ENCODE measurements at places on chromosomes 12 and 14. TPM values are rescaled to one million over a fixed set of nuclear protein-coding genes. Genes with fewer than 3 reads are reported as not detected.

The KSR2 gene
- not detected for total RNA-seq

The TAPBPL gene
- total RNA-seq, result 1.8 TPM

The KRT82 gene
- not detected for total RNA-seq

The SIX6 gene
- not detected for total RNA-seq

The SYT10 gene
- not detected for total RNA-seq

The ZNF839 gene
- 9.7 TPM for total RNA-seq

The IKBIP gene
- total RNA-seq, result 4.2 TPM

The TOMM20L gene
- total RNA-seq, result not detected

The SIRT4 gene
- total RNA-seq, result 1.3 TPM

The AICDA gene
- not detected for total RNA-seq

The HOXC12 gene
- total RNA-seq, result not detected

The TEX52 gene
- not detected for total RNA-seq

The SERPINA5 gene
- total RNA-seq, result not detected

The GALC gene
- total RNA-seq, result 12.6 TPM

The AMDHD1 gene
- total RNA-seq, result not detected

The TGFB3 gene
- total RNA-seq, result 1.3 TPM

The GLS2 gene
- total RNA-seq, result 6.1 TPM

The CCDC198 gene
- total RNA-seq, result not detected

DNA sequence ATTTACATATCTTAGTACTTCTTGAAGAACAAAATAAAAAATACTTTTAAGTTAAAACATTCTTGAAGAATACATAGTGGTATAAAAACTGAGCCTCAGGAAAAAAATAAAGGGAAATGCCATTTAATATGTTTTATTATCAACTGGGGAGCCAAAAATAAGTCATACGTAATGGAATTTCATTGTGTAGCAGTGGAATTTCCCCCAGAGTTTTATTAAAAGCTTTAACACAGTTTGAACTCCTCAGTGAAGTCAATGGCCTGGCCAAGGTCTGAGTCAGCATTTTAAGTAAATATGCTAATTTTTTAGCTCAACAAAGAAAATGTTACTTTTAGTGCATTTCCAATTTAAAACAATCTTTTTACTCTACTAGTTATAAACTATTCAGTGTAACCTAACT is 350.1 kb upstream of the ATP2B1 start:
- peak; percentile 51 for DNase-seq

GRCh38 chr14:99325591-99325990 is 53.6 kb upstream of the BCL11B start:
- DNase-seq, result no peak

- DNase-seq, result no peak
These were observed at the start of gene TBC1D30 for GRCh38 chr12:64824500-64825142. TSS of gene TBC1D30 (plus strand) at chr12:64824647. CDS start at chr12:64824880, 233 bp downstream.

DNA sequence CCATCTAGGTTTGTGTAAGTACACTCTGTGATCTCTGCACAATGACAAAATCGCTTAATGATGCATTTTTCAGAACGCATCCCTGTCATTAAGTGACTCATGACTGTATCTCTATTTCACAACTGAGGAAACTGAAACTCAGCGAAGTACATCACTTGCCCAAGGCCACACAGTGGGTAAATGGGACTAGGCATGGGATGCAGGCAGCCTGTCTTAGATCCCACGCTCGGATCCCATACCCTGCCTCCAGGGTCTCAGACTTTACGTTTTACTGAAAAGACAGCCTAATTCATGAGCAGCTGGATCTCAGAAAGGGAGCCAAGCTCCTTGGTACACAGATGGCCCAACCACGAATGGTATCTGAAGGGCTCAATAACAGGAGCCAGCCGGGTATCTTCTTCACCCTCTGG is 2.4 kb upstream of the MLEC start:
- peak; percentile 74 for DNase-seq

- no peak for DNase-seq
These were observed 38.5 kb upstream of the KCNMB4 start for GRCh38 chr12:70327541-70327940.

GRCh38 chr14:100222224-100223093 is 16.5 kb upstream of the YY1 start:
- DNase-seq, result no peak

- DNase-seq, result peak; percentile 70
These were observed 87.8 kb upstream of the ATXN7L3B start for GRCh38 chr12:74449872-74450271.

GRCh38 chr12:6056406-6057240 is 67.8 kb downstream of the VWF start:
- DNase-seq, result no peak

GRCh38 chr14:99688629-99689028 is 4.5 kb downstream of the CYP46A1 start:
- DNase-seq, result no peak

DNA sequence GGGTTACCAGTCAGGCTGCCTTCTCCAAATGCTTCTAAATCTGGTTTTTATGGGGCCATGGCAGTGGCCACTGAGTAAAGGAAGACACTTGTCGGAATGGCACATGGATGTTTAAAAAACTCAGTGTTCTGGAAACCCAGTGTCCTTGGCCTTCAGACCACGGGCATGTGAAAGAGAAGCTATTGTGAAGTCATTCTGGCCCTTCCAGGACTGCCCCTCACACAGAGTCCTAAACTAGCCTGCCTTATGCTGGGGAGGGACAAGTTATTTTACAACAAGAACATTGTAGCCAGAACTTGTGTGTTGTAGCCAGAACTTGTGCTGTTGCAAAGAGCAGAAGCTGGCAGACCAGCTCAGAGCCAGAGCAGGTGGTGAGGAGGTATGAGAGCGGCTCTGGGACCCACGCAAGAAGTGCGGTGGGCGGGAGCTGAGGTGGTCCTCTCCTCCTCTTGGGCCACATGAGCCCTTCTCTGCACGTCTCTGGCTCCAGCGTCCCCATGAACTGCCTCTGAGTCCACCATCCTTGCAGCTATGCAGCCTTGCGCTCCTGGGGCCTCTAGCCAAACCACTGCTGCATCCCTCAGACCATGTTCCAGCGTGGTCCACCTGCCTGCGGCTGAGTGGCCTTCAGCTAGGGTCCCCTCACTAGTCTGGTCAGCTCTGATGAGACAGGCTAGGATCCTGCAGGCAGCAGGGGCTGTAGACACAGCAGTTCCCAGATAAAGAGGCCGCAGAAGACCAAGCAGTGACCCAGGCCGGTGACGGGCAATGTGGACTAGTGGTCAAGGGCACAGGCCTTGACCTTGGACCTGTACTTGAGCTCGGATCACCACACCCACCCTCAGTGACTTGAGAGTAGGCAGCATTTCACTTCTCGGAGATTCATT is 32.5 kb downstream of the MMAB start:
- DNase-seq, result no peak

GRCh38 chr14:55277972-55278740 is 6.9 kb downstream of the FBXO34 start:
- peak; percentile 12 for DNase-seq

GRCh38 chr12:103278329-103278728 is 217.4 kb downstream of the C12orf42 start:
- DNase-seq, result no peak

DNA sequence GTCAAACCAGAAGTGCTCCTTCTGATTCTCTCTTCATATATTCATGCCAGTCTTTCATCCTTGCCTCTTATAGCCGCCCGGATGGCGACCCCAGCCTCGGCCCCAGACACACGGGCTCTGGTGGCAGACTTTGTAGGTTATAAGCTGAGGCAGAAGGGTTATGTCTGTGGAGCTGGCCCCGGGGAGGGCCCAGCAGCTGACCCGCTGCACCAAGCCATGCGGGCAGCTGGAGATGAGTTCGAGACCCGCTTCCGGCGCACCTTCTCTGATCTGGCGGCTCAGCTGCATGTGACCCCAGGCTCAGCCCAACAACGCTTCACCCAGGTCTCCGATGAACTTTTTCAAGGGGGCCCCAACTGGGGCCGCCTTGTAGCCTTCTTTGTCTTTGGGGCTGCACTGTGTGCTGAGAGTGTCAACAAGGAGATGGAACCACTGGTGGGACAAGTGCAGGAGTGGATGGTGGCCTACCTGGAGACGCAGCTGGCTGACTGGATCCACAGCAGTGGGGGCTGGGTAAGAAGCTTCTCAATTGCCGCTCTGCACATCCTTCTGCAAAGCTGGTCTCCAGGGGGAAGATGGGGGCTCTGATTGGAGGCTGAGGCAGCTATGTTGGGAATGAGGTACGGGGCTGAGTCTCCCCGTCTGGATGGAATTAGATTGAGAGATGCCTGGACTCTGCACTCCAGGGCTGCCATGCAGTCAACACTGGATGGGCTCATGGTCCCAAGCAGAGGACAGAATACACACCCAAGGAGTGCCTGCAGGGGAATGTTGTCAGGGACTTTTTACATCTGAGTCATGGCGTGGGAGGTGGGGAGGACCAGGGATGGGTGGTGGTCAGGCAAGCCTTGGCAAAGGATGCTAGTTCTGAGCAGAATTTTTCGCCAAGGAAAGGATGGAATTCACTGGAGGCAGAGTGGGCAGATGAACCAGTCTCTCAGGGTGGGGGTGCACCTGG is 1.3 kb downstream of the BCL2L2 start:
- peak; percentile 85 for DNase-seq

DNA sequence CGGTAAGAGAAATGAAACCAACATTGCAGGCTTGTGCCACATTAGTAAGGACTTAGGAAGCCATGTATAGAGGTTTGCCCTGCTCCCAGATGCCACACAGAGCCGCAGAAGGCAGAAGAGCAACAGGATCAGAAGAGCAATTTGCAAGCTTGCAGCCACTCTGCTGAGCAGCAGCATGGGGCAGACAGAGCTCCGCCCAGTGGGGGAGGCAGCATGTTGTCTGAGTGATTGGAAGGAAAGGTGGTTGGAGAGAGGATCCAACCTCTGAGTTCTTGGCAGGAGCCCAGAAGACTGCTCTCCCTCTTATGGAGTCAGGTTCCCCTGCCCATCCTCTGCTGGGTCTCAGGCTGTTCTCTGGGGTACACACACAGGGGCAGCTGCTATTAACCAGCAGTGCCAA is 2.3 kb upstream of the KRT6A start:
- DNase-seq, result peak; percentile 77

DNA sequence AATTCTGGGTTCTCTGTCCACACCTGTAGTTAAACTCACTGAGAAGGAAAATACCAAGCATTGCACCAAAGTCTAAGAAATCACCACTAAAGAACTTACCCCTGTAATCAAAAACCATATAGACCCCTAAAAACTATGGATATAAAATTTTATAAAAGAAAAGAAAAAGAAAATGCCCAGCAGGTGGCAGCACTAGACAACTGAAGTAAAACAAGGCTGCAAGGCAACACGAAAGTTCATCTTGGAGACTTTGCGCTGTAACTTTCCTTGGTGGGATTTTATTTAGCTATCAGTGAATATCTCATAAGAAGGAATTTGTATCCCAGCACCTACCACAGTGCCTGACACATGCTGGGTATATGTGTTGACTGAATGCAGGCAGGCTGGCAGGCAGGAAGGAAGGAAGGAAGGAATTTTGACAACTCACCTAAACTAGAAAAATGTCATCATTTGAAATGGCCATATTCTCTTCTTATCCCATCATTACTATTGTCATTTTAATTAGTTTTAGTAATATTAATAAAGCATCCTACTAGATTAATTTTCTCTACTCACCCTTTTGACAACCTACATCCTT is 68.2 kb upstream of the ETV6 start:
- peak; percentile 63 for DNase-seq
